RWPE1 (cell line): ENCODE measurements at places on chromosomes 6 and 20.

- DNase-seq: no peak
These were observed 1.1 kb upstream of the MBOAT1 start for GRCh38 chr6:20213271-20213798.

DNA sequence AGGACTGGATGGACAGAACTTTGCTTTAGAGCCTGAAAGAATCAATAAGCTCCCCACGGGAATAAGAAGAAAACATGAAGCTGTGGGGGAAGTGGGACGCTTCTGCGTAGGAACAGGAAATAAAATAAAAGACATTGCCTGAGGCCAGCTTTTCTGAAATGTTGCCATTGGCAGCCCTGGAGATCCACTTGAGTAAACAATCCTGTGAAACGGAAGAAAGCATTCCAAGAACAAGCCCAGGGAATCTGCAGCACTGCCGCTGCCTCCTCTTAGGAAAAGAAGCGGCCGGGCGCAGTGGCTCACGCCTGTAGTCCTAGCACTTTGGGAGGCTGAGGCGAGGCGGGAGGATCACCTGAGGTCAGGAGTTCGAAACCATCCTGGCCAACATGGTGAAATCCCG is 182.3 kb upstream of the RALGAPA2 start:
- no peak for DNase-seq

GRCh38 chr6:15089569-15090144 is 156.2 kb upstream of the JARID2 start:
- no peak for DNase-seq

GRCh38 chr6:15854826-15855710 is 192.2 kb upstream of the DTNBP1 start:
- DNase-seq: no peak

GRCh38 chr6:7919871-7920270 is 9.3 kb upstream of the TXNDC5 start:
- DNase-seq: peak; percentile 86

DNA sequence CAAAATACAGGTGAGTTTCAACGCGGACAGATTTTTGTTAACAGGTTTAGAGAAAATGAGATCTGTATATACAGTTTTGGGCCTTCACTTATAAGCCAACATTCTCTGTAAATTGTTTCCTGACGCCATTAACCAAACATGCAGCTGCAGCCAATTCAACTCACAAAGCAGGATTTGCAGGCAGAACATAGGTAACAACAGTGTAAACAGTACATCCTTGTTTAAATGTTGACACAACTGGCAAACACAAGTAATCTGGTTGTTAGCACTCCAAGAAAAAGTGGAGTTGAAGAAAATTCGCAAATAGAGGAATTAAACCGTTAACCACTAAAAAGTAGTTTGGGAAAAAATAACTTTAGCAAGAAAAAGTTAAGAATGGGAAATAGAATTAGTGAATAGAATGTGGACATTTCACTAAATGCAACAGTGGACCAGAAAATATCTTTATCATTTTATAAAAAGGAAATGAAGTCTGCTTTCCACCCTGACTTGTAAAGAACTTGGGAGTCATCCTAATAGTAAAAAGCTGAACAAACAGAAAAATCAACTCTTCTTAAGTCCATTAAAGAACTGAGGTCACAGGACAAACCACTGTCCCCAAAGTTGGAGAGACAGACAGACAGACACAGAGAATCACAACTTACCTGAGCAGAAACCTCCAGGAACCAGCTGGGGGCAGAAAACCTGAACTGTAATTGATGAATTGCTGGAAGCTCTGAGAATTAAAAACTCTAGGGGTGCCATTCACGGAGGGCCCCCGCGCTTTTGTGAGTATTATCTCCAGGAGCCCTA is 10.1 kb downstream of the SMIM28 start:
- no peak for DNase-seq
